ENCODE measurements at places on chromosomes 1 and 21.

- peak; percentile 27 for DNase-seq
Measured at GRCh38 chr1:3107201-3107600, 38.2 kb downstream of the PRDM16 start.

- DNase-seq: no peak
Measured at GRCh38 chr1:190328361-190328760, 149.3 kb downstream of the BRINP3 start.

DNA sequence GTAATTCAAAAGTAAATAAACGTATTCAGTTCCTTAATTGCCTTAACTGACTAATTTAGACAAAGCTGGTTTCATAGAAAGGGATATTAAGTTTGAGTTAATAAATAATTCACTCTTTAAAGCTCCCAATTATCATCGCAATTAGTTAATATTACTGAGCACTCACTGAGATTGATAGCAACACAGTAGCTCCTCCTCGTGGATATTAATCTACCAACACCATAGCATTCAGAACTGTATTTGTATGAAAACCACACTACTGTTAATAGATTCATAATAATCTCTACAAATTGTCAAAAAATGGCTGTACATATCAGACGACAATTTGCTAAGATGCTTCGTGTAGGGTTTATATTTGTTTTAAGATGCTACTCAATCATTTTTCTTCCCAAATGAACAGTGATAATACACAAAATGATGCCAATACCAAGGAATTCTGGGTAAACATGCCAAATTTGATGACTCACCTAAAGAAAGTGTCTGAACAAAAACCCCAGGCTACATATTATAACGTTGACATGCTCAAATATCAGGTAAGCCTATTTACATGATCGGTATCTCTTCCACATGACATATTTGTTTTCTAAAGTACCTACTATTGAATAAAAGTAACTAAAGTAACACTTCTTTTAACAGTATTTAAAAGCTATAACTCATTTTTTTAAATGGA lies 18.8 kb upstream of the DYNLT5 start:
- no peak for DNase-seq

DNA sequence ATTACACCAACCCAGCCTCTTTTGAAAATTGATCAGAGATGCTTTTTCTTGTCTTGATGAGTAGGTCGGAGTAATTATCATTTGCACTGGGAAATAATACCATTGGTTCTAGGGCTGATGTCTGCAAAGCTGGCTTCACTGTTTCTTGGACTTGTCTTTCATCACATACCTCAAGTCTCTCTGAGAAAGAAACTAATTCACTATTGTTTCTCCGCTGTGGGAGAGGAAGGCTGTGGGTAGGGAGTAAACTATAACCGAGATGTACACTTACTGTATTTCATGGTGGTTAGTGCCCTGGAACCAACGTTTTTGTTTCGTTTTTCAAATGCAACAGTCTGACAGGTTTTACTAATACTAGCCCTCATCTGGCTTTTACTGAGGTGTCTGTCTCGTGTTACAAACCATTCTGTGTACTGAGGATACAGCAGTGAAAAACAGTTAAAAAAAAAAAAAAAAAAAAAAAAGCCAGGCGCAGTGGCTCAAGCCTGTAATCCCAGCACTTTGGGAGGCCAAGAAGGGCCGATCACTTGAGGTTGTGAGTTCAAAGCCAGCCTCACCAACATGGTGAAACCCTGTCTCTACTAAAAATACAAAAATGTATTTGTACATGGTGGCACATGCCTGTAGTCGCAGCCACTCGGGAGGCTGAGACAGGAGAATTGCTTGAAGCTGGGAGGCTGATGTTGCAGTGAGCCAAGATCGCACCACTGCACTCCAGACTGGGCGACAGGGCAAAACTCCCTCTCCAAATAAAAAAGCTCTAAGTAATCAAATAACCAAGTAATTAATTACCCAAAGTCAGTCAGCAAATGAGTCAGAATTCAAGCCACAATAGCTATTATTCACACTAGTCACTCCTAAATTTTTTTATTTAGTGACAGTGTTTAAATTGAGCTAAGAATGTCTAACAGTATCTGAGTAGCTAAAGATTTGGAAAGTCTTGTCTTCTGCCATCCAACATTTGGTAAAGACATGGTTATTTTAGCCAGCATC lies 23.3 kb downstream of the TOMM20 start:
- DNase-seq: no peak

DNA sequence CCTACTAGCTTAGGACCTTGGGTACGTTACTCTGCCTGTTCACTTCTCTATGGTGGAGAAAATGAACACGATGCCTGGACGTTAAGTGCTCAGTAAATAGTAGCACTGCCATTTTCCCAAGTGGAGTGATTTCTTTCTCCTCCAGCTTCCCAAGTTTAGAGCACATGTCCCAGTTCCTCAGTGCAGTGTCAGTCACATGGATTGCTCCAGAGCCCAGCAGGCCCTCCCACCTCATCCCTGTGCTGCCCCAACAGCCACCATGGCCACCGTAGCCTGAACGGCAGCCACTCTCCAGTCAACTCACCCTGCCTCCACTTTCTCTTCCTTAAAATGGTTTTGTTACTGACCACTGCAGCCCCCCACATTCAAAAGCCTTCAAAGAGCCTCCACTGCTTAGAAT lies 8.5 kb downstream of the STMN1 start:
- no peak for DNase-seq

DNA sequence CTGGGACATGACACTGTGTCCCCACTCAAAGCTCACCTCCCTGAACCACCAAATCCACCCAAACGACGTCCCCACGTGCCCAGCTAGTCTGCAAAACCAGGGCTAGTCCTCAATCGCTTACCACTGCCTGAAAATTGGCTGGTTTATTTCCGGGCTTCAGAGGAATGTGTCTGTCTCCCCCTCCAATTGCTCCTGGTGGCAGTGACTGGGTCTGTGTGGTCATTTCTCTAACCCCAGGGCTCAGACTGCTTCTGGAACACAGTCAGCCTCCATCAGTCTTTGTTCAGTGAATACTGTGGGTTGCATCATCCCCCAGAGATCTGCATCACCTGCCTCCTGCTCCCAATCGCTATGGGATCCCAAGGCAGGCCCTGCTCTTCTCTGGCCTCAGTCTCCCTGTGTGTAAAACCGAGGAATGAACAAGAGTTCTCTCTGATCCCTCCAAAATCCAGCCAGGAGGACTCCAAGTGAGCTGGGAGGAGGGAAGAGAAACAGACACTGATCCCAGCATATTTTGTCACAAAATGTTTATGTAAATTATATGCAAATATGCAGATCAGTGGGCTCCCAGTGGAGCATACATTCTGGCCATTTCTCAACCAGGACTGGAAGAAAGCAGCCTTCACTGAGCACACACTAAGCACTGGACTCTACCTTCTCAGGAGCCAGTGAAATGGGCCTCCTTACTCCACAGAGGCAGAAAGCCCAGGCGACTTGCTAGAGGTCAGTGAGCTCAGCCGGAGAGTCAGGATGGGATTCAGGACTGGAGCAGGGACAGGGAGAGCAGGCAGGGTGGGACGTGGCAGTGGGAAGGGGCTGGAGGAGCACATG lies 20.9 kb downstream of the SDC3 start:
- no peak for DNase-seq

DNA sequence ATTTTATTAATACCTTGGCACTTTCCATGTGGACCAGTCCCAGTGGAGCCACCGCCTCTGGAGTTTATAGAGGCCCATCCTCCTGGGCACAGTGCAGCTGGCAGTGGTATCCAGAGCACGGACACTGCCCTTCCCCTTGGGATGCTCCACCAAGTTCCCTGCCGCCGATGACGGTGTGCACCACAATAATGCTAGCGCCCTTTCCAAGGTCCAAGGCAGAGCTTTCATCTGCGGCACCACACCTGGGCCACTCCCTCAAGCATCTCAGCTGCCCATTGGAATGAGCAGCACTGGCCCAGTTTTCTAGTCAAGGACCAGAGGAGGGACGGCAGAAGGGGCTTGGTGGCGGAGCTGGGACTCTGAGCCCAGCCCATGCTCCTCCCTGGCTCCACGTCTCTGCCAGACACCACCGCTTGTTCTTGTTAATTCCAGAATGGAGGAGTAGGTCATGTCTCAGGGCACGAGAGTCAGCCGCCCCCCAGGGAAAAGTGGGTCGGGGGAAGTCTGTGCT lies 24.5 kb downstream of the SIM2 start:
- DNase-seq: no peak

DNA sequence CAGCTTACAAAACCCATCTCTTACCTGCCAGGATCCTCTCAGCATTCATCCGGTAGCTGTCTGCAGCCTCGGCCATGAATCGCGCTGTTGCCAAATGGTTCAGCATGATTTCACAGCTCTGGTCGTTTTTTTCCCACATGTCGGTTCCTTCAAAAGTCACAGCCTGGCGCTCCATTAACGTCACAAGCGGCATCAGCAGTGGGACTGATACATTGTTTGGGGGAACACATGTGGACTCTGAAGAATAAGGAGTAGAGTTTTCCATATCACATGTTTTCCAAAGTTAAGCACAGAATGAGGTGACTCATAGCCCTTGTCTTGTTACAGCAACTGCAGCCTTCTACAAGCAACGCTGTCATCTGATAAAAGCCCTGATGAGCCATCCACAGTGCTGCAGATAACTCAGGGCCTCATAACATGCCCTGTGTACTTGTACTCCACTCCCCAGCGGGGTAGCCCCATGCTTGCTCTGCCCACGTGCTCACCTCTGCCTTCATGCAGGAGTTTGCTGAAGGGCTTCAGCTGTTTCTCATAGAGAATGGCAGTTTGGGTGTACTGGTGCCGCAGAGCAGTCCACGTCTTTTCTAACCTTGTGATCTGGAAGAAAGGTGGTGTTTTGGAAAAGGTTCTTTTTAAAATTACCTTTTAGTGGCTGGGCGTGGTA lies 114.2 kb downstream of the BCAR3 start:
- no peak for DNase-seq

DNA sequence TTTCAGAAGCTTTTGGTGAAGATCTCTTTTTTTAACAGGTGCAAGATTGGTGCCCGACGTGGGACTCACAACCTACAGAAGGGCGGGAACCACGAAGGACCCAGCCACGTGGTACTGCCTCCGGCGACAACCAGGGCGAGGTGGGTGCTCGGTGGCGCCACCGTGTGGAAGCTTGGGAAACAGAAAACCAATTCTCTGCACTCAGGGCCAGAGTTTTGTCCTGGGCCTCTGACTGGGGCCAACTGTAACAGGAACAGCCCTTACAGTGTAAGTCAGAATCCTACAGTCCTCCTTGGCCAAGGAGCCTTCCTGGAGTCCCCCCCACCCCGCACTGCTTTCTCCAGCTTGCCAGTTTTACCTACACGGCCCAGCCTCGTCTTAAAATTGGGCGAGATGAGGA lies 11.6 kb upstream of the S100A7A start:
- no peak for DNase-seq

GRCh38 chr1:43962324-43962723 lies 7.5 kb upstream of the DPH2 start:
- no peak for DNase-seq

GRCh38 chr1:46020010-46020409 lies 112.4 kb downstream of the PIK3R3 start:
- DNase-seq: peak; percentile 48

GRCh38 chr1:941588-942383 lies 17.3 kb downstream of the NOC2L start:
- DNase-seq: peak; percentile 85

GRCh38 chr21:42081138-42081537 lies 10.0 kb downstream of the UMODL1 start:
- peak; percentile 61 for DNase-seq

DNA sequence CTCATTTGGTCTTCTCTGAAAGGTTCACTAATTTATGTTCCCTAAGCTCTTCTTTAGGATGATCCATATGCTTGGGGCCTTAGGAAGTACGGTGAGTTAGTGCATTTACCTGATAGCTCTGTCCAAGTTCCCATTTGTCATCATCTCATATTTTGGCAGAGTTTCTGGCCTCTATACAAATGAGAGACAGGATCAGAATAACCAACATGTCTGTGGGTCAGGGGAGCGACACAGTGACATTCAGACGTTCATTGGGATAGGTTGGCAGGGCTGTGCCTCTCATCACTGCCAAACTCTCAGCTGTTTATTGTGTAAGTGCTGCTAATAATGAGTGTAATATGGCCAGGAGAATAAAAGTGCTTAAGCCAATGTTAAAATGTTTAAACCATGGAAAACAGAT lies 561.1 kb upstream of the ZRANB2 start:
- DNase-seq: no peak

GRCh38 chr1:92096317-92096716 lies 16.2 kb downstream of the BTBD8 start:
- no peak for DNase-seq

GRCh38 chr1:101741910-101742309 lies 254.8 kb downstream of the OLFM3 start:
- no peak for DNase-seq

- DNase-seq: no peak
Measured at GRCh38 chr1:10733474-10734366, 62.7 kb downstream of the CASZ1 start.

DNA sequence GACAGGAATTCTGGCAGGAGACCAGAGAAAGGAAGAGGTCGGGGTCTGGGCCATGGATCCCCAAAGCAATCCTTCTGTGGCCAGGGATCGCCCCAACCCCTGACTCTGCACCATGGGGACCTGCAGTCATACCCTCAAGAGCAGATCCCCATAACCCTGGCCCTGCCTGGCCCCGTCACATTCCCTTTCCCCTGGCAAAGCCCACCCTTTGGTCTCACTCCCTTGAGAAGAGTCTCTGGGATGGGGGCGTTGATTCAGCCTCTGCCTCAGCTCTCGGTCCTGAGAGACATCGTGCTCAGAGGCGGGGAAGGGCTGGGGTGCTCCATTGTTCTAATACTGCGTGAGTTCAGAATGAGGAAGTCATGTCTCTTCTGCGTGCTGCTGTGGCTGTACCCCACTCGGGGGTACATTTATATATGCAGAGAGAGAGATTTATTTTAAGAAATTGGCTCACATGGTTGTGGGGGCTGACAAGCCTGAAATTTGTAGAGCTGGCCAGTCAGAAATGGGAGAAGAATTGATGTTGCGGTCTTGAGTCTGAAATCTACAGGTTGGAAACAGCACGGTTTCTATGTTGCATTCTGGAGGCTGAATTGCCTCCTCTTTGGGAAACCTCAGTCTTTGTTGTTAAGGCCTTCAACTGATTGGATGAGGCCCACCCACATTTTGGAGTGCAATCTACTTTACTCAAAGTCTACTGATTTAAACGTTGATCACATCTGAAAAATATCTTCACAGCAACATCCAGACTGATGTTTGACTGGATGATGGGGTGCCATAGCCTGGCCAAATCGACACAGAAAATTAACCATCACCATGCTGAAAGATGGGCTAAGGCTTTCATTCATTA lies 4.2 kb upstream of the PADI2 start:
- DNase-seq: no peak

Data from tongue (tissue), 3 donors.